IPS DF 6.9 (cell line): ENCODE measurements at places on chromosomes 4 and X.

DNA sequence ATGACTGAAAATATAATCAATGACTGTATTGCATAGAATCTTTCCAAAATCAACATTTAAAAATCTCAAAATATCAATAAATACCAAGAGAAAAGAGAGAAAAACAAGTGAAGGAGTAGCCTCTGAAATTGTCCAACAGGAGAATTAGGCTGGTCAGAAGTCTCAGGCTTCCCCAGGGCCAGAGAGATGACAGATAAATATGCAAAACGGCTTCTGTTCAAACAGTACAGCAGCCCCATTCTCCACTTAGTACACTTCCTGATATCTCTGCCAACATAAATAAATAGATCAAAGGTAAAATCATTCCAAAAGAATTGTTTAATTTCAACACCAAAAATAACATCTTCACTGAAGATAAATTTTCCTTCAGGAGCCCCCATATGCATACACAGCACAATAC is 204.7 kb upstream of the GABRA2 start:
- no peak for DNase-seq
- H3K27ac ChIP-seq: no peak overlapping the region
- no peaks in the 10 kb centered on the region for H3K36me3 ChIP-seq
- no peaks in the 10 kb centered on the region for H3K4me1 ChIP-seq

GRCh38 chr4:38040619-38041018 is 80.4 kb downstream of the PTTG2 start:
- H3K4me3 ChIP-seq: no peak overlapping the region
- no peak for DNase-seq
- no peaks in the 10 kb centered on the region; the same call in 1 of the 2 replicates for H3K36me3 ChIP-seq
- H3K4me1 ChIP-seq: no peaks in the 10 kb centered on the region
- H3K27me3 ChIP-seq: no peaks in the 10 kb centered on the region

DNA sequence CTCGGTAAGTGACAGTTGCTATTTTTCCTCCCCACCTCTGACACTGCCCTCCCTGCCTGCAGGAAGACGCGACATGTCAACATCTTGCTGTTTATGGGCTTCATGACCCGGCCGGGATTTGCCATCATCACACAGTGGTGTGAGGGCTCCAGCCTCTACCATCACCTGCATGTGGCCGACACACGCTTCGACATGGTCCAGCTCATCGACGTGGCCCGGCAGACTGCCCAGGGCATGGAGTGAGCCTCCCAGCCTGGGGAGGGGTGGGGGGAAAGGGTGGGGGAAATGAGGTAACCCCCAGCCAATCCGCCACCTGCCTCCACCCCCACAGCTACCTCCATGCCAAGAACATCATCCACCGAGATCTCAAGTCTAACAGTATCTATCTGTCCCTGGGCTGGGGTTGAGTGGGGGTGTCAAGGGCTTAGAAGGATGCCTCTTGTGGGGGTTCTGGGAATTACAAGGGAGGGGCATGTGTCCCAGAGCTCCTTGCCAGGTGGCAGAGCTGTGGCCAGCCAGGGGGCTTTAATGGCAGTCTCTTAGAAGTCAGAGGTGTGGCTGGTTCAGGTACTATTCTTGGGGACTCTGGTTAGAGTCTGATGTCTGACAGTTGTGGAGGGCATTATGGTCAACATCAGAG is 7.8 kb downstream of the ARAF start:
- H3K36me3 ChIP-seq: peaks cover 5% of the 10 kb centered on the region; the same call in 1 of the 2 replicates
- H3K4me3 ChIP-seq: no peak overlapping the region
- H3K27me3 ChIP-seq: no peaks in the 10 kb centered on the region
- no peak overlapping the region for H3K27ac ChIP-seq

- DNase-seq: no peak
- H3K27me3 ChIP-seq: no peaks in the 10 kb centered on the region
- H3K36me3 ChIP-seq: no peaks in the 10 kb centered on the region
- no peaks in the 10 kb centered on the region for H3K4me1 ChIP-seq
- no peak overlapping the region for H3K27ac ChIP-seq
These were observed 538.7 kb upstream of the ATOH1 start for GRCh38 chr4:93289831-93290230.

DNA sequence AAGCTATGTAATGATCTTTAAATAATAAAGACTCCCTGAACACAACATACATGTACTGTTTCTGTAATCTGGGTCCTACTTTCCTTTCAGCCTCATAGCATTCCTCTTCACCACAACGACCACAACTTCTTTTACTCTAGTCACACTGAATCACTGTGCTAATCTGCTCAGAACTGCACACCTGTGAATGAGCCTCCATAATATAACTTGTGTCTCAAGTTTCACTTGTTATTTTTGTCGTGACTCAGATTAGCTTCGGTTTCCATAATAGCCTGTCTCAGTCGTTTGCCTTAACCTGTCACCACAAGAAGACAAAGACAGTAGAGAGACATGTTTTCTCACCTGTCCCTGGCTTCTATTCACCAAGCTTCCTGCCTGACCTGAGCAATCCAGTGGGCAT is 61.8 kb downstream of the MAGED1 start:
- H3K4me1 ChIP-seq: no peaks in the 10 kb centered on the region
- H3K36me3 ChIP-seq: no peaks in the 10 kb centered on the region
- H3K27ac ChIP-seq: no peak overlapping the region
- H3K27me3 ChIP-seq: no peaks in the 10 kb centered on the region
- H3K4me3 ChIP-seq: no peak overlapping the region

DNA sequence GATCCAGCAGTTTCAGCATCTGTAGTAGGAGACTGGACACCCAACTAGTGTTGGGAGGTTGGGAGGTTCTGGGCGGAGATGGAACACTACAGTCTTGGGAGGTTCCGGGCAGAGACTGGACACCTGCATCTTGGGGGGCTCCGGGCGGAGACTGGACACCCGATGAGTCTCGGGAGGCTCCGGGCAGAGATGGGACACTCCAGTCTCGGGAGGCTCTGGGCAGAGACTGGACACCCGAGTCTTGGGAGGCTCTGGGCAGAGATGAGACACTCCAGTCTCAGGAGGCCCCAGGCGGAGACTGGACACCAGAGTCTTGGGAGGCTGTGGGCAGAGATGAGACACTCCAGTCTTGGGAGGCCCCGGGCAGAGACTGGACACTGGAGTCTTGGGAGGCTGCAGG is 29.5 kb upstream of the LANCL3 start:
- no peak overlapping the region for H3K27ac ChIP-seq
- H3K36me3 ChIP-seq: no peaks in the 10 kb centered on the region
- H3K4me3 ChIP-seq: no peak overlapping the region

DNA sequence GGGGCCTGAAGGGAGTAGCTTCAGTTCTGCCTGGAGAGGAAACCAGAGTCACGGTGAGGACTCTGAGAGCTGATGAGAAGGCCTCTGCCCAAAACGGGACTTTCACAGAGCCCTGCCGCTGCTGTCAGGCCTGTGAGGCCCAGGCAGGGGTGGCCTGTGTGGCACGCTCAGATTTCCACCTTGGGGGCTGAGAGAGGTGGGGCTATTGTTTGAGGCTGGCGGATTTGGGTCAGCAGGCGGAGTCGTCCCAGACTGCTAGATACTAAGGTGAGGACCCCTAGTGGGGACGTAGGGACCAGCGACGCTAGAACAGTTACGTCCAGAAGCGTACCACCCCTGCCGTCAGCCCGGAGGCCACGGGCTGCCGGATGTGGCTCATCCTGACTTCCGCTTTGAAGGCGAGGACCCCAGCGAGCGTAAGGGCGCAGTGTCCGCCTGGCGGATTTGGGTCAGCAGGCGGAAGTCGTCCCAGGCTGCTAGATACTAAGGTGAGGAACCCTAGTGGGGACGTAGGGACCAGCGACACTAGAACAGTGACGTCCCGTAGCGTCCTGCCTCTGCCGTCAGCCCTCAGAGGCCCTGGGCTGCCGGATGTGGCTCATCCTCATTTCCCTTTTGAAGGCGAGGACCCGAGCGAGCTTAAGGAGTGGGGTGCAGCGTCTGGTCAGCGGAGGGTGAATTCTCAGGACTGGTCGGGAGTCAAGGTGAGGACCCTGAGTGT is at the start of gene MAGEB1:
TSS of gene MAGEB1 (plus strand) at position 378 of the 721 bp plus-strand sequence. CDS start 3,348 bp downstream, outside the sequence.
- H3K36me3 ChIP-seq: no peaks in the 10 kb centered on the region
- H3K4me3 ChIP-seq: no peak within 1 kb of the TSS

GRCh38 chr4:53920116-53920515 is 144.3 kb downstream of the CHIC2 start:
- no peak for DNase-seq
- no peaks in the 10 kb centered on the region for H3K27me3 ChIP-seq
- peaks cover 2% of the 10 kb centered on the region; the same call in 1 of the 2 replicates for H3K4me1 ChIP-seq
- no peak overlapping the region for H3K27ac ChIP-seq
- no peaks in the 10 kb centered on the region for H3K36me3 ChIP-seq

GRCh38 chr4:1074077-1074476 is 39.3 kb downstream of the RNF212 start:
- H3K4me1 ChIP-seq: no peaks in the 10 kb centered on the region
- no peaks in the 10 kb centered on the region for H3K36me3 ChIP-seq
- H3K27me3 ChIP-seq: no peaks in the 10 kb centered on the region
- no peak overlapping the region for H3K4me3 ChIP-seq

GRCh38 chrX:73289039-73289438 is 74.4 kb upstream of the NAP1L2 start:
- H3K4me1 ChIP-seq: no peaks in the 10 kb centered on the region
- H3K27ac ChIP-seq: no peak overlapping the region
- H3K36me3 ChIP-seq: no peaks in the 10 kb centered on the region
- peak; percentile 5 for DNase-seq
- H3K4me3 ChIP-seq: no peak overlapping the region

DNA sequence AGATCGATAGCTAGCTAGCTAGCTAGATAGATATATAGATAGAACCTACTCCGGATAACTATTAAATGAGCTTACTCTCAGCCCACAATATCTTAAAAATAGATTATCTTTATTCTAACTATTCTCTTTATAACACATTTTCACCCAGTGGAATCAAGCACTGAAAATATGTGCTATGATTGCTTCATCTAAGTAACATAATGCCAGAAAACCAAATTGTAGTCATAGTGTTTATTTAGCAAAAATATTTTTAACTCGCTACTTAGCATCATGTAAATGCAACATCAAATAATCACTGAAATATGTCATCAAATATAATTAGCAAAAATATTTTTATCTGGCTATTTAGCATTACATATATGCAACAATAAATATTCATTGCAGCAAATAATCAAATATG is 1.5 kb downstream of the TMEM156 start:
- H3K4me3 ChIP-seq: no peak overlapping the region
- no peak for DNase-seq
- H3K27ac ChIP-seq: no peak overlapping the region

- no peaks in the 10 kb centered on the region for H3K27me3 ChIP-seq
- no peaks in the 10 kb centered on the region for H3K36me3 ChIP-seq
- H3K4me3 ChIP-seq: no peak overlapping the region
- peaks cover 3% of the 10 kb centered on the region for H3K4me1 ChIP-seq
- H3K27ac ChIP-seq: no peak overlapping the region
These were observed 152.0 kb downstream of the BCOR start for GRCh38 chrX:39945709-39946108.
